ENCODE measurements at places on chromosomes 2 and 18. TPM values are rescaled to one million over a fixed set of nuclear protein-coding genes. Genes with fewer than 3 reads are reported as not detected.
A peak's percentile ranks its signal among the peaks of the same experiment; 100 is the strongest.

DNA sequence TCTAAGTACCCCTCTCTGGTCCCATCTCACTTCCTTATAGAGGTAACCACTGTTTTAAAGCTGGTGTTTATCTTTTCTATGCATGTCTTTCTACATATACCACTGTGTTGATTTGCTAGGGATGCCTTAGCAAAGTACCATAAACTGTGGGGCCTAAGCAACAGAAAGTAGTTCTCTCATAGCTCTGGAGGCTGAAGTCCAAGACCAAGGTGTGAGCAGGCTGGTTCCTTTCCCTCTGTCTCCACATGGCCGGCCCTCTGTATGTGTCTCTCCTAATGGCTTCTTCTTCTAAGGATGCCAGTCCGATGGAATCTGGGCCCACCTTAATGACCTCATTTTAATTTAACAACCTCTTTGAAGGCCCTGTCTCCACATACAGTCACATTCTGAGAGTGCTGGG is 40.8 kb upstream of the ROCK2 start:
- no peak for DNase-seq

GRCh38 chr18:62898359-62898758 is 183.0 kb downstream of the PHLPP1 start:
- DNase-seq: no peak

DNA sequence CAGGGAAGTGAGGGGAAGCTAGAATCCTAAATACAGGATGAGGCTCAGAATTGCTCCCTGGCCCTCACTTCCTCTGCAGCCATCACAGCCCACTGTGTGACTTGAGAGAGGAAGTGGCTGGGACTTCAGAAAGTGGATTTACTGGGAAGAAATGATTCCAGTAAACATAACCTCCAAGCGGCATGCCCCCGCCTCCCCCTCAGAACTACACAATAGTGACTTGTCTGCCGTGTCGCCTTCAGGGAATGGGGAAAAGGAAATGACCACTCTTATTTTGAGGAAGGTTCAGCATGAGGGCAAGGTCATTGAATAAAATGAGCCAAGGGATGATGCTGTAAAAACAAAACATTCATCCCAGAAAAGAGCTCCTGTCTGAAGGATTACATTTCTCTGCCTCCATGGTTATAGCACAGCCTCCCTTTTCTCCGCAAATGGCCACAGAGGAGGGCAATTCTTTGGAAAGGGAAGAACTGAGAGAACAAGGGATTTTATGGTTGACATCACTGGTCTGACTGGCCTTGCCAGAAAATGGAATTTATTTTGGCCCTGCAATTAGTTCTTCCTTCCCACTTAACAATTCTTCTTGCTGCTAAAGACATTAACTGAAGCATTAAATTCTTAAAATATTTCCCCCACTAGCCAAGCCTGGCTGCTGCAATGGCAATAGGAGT is 78.9 kb upstream of the DAPL1 start:
- no peak for DNase-seq

DNA sequence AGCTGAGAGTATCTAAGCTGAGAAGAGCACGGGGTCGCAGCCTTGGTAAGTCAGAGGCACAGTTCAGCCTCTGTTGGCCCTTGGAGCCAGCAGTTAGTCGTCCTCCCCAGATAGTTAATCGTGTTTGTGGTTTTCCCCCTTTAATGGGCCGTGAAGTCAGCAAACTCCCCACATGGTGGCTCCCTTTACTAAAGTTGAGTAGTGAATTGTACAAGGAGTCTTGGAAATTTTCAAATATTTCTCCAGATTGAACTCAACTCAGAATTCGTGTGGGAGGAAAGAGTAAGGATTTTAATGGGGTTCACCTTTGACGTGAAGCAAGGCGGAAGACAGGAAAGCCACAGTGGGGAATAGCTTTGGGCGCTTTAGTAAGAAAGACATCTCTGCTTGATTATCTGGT is 2.4 kb upstream of the ADCYAP1 start:
- DNase-seq: no peak

- DNase-seq: no peak
These were observed 95.9 kb downstream of the NEB start for GRCh38 chr2:151638191-151638933.

DNA sequence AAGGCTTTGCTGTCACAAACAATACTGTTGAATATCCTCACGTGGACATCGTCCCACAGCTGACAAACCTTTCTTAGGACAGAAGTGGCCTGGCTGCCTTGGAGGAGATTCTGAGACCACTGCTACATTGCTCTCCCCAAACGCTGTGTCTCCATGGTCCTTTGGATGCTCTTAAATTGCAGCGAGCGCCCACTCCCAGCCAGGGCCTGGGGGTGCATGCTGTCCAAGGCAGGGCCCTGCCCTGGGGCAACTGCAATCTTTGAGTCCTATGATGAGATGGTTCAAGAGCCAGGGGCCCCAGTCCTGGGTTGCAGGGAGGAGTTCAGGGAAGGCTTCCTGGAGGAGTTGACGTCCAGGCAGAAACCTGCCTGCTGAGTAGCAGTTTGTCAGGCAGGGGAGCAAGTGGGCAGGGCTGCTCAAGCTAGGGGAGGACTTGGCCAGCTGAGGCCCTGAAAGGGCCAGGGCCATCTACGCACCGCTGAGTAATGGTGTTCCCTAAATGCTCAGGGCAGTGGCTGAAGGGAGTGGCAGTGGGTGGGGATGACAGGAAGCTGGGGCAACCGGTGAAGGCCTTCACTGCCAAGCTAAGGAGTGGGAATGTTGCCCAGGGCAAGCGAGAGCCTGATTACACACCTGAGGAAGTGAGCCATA is 10.8 kb upstream of the SDC1 start:
- no peak for DNase-seq

- no peak for DNase-seq
These were observed 58.7 kb downstream of the CD226 start for GRCh38 chr18:69889009-69889408.

GCKR gene
- total RNA-seq: not detected

- DNase-seq: peak; percentile 69
These were observed 1.1 kb upstream of the CXCR4 start for GRCh38 chr2:136118819-136119716.

CCDC88A gene
- total RNA-seq: 36.9 TPM

GRCh38 chr2:216887138-216887537 is 27.3 kb upstream of the TNP1 start:
- DNase-seq: no peak

CIB4 gene
- not detected for total RNA-seq

SLC23A3 gene
- 0.14 TPM for total RNA-seq

DNA sequence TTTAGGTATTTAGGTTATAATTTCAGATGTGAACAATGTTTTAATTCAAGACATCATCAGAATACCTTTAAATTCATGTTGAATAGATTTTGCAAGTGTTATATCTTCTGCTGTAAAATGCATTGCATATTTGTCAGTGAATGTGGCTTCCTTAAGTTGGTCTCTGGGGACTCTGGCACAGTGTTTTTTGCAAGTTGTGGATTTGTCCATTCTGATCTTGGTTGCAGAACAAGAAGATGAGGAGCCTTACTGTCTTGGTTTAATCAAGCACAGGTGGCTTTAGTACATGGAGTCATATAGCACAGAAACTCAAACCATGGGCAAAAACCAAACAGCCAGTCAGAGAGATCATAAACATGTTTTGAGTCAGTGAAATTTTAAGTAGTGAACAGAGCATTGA is 135.7 kb downstream of the ARHGAP28 start:
- DNase-seq: no peak

GRCh38 chr18:46723856-46724415 is 32.9 kb downstream of the ST8SIA5 start:
- DNase-seq: no peak

- no peak for DNase-seq
These were observed 3.1 kb downstream of the ATOH8 start for GRCh38 chr2:85756822-85757435.

- no peak for DNase-seq
These were observed 9.1 kb downstream of the NGEF start for GRCh38 chr2:233003658-233004555.
